ENCODE measurements at places on chromosomes 13 and 19.

- no peak for DNase-seq
These were observed 45.8 kb downstream of the TMEM255B start for GRCh38 chr13:113804703-113805430.

- DNase-seq: no peak
These were observed 8.1 kb upstream of the ANGPTL4 start for GRCh38 chr19:8355631-8356402.

DNA sequence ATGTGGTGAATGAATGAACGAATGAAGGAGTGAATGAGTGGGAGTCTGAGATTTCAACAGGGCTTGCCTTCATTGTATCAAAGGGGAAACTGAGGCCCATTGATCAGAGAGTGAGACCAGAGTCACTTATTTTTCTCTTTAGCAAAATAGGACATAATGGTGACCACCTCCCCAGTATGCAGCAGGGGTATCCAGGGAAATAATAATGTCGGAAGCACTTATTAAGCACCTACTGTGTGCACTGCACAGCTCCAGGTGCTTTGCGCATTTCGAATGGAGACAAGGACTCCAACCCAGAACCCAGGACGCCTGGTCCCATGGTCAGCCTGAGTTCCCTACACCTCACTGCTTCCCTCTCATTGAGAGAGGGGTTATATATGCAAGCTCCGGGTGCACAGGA, 26.8 kb upstream of the SEMA6B start:
- DNase-seq: no peak

DNA sequence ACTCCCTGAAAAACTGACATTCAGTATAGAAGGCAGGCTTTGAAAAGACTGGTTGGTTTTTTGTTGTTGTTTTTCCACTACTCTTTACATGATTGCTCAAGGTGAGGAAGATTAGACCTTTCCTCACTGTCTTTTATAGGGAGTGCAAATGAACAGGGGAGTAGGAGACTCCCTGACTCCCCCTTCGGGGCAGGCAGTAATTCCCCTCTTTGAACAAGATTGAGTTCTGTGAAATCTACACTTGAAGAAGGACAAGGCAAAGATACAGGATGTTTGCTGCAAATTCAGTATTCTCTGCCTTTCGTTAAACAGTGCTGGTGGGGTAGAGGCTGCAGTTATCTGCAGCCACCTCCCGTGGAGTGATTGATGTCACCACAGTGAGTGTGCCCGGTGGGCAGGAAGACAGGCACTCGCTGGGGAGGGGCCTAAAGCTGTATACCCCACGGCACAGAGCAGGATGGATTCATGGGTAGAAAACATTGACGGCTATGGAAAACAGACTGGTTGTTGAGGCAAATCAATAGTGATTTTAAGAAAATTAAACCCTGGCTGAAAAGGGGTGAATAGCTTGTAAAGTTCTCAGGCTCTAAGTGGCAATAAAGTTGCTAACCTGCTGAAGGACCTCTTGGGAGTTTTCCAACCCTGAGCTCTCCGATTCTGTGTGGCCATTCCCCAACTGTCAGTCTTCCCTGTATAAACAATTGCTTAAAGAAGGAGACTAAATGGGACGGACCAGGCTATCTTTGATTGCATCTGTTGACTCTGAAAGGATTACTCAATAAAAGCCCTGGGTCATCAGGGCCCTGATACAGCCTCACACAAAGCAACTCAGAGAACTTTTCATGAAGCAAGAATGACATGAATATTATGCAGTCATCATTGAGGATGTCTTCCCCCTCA, 308.3 kb downstream of the TBC1D4 start:
- DNase-seq: no peak

DNA sequence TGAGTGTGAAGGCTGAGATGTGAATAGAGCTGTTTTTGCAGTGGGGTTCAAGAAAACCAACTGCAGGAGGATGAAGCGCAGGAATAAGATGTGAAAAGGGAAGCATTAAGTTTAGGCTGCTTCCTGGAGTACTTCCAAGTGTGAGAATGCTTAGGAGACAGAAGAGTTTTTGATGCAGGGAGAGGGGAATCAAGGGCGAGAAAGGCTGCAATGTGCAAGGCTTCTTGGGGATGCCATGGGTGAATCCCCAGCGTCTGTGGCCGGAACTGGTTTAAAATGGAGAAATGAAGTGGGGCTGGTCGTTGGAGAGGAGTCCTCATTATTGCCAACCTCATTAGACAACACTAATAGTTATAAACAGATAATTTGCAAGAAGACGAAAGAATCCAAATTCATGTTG, 764.9 kb downstream of the LIG4 start:
- no peak for DNase-seq

GRCh38 chr13:114043421-114044053, 69.7 kb upstream of the C13orf46 start:
- DNase-seq: no peak

DNA sequence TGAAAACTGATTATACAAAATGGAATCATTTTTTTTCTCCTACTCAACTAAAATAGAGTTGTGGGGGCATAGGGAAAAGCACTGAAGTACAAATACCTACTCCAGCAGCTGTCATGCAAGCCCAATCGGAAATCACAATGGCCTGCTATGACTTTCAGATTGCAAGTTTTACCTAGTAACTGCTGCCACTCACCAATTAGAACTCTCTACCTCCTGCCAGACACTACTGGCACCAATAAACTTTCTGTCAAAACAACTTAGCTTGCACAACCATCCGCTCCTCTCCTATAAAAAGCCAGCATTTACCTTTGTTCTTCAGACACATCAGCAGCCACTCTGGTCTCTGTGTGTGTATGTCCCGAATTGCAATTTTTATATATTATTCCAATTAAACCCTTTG, 9.3 kb upstream of the TRPC4 start:
- DNase-seq: no peak

- peak; percentile 17 for DNase-seq
These were observed 50.8 kb downstream of the LATS2 start for GRCh38 chr13:21010621-21011020.

- no peak for DNase-seq
These were observed 52.2 kb downstream of the SPATA13 start for GRCh38 chr13:24212674-24213073.

- no peak for DNase-seq
These were observed 304 bp downstream of the TSPAN16 start for GRCh38 chr19:11296264-11296663.

DNA sequence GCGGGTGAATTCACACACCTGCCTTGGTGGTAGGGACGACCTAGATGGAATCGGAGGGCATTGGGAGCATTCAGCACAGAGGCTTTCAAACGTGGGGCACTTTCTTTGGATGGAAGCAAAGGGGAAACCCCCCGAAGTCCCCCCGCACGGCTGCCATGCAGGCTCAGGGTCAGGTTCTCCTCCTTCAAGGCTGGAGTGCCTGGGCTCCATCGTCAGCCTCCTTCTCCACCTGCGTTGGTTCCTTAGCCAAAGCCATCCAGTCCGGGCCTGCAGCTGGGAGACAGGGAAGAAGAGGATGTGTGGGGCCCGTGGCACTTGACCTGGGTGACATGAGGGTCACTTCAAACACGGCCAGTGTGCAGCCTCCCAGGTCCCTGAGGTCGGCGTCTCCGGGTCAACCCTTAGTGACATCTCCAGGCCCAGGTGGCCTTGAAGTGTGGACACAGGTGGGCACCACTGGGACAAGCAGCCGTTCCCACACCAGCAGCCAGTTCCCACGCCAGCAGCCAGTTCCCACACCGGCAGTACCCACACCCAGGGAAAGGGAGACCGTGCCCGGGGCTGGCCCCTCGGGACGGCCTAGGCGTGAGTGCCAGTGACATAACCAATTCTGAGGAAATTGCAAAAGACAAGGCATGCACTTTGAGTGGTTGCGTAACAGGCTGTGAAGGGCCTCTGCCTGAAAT, 116.0 kb downstream of the SOX1 start:
- DNase-seq: no peak

DNA sequence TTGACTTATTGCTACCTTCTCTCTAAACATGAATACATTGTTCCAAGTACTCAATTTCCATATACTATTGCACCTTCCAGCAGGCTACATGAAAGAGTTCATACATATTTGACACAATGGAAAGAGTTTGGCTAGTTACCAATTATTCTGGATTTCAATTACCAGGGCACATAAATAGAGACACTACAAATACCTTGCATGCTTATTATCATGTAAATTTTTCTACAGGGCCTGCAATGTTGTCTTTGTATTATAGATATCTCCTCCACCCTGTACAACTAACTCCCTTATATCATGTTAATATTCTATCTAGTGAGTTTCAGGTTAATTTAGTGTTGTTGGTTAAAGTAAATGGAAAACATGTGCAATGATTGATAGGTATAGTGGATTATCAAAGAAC, 540.7 kb upstream of the SLITRK5 start:
- DNase-seq: no peak

GRCh38 chr19:39410017-39410830, 2.2 kb upstream of the PLEKHG2 start:
- peak; percentile 69 for DNase-seq

DNA sequence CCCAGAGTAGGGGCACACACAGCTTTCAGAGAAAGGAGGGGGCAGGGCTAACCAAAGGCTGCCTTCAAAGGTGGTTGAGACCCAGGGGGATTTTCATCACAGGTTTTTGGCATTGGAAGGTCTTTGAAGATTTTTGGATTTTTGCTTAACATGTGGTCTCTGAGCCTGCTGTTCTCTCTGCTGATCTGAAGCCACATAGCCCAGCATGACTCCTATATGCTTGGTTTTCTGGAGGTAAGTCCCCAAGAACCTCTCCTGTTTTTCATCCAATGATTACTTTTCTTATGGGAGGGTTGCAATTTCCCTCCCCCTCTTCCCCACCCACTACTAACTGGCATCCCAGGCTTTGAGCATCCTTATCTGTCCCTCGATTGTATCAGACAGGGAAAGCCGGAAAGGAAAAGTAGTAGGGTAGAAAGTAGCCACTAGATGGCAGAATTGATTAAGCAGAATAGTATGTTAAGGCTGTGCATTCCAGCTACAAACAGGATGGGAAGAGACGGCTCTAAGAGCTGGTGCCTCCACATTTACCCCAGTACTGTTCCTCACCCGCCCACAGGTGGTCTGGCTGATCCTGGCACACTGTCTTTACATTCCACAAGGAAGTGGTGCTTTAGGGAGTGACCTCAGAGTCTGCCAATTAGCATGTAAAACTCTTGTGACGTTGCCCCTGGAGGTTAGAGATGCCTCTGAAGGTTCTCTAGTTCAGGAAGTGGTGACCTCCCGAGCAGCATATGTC, 218.9 kb upstream of the EDNRB start:
- peak; percentile 36 for DNase-seq

GRCh38 chr19:19652482-19653295, 9.2 kb upstream of the GMIP start:
- DNase-seq: no peak

- no peak for DNase-seq
These were observed 65.6 kb downstream of the CELF5 start for GRCh38 chr19:3289971-3290569.

GRCh38 chr19:30743702-30744101, 371.5 kb downstream of the ZNF536 start:
- DNase-seq: no peak

- DNase-seq: no peak
These were observed 485.3 kb downstream of the SLITRK6 start for GRCh38 chr13:85313761-85314503.

GRCh38 chr19:18778076-18778389, 13.1 kb downstream of the COMP start:
- no peak for DNase-seq

All from activated CD4-positive, alpha-beta T cell treated with anti-CD3 and anti-CD28 coated beads, Interleukin-2, Interleukin-6, amounts not matched to agents 100 ng/mL and 50 ng/mL, durations not matched to agents 16 hours and 8 hours (primary cell).